ENCODE measurements at places on chromosomes 16 and 17.

GRCh38 chr17:76840884-76841775 lies 27.1 kb upstream of the MGAT5B start:
- DNase-seq: no peak

DNA sequence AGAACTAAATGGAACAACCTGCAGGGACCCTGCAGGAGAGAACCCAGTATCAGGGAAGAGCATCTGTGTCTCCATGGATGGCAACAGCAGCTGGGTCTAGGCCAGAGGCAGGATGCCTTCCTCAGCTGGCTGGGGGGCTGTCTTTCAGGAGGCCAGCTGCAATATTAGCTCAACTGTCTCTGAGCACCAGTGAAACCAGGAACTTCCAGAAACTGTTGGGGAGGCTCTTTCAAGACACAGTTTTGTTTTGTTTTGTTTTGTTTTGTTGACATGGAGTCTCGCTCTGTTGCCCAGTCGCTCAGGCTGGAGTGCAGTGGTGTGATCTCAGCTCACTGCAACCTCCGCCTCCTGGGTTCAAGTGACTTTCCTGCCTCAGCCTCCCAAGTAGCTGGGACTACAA lies 7.6 kb downstream of the GPR142 start:
- DNase-seq: no peak

DNA sequence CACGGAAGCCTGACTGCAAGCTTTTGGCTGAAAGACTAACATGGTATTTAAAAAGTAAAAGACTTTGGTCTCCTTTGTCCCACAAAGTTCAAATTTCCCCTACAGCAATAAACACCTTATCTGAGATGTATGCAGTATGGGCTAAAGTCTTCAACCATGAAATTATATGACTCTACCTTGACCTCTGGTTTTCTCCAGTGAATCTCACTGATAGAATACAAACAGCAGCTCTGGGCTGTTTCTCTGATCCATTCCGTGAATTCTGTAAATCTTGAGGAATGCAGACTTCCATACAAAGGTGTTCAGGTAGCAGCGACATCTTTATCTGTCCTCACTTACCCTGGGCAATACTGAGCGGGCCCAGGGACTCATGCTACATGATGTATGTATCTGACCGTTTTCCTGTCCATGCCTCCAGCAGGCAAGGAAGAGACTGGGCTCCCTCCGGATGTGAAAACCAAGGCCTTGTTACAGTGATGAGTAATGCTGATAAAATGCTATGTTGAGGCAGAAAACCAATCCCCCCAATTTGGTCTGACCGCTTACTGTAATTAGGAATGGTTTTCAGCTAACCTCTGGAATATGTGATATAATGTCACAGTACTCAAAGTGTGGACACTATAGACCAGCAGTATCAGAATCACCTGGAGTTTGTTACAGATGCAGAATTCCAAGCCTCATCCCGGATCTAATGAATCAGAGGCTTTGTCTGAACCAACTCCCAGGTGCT lies 589.8 kb downstream of the HS3ST4 start:
- DNase-seq: no peak

- DNase-seq: no peak
These were observed 18.7 kb downstream of the MPRIP start for GRCh38 chr17:17060930-17061329.
